GM06990 (cell line): ENCODE measurements at places on chromosomes 1 and 21.

DNA sequence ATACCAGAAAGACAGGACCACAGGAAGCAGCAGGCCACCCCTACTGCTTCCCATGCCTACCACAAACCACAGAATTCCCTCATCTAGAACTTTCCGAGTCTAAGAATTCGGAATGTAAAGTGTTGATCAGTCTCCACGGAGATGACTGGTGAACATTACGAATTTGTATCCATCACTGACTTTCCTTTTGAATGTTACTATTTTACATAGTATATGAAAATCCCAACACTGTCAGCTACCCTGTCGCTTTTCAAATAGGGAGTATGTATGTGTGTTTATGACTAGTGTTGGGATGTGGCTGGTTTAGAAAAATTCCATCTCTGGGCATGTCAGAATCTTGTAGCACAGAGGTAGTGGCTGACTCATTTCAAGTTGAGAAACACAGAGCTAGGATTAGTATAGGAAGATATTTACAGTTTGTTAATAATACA is 118.2 kb downstream of the COQ8A start:
- DNase-seq = no peak

GRCh38 chr21:30102871-30103270 is 63.7 kb downstream of the CLDN17 start:
- DNase-seq = no peak

DNA sequence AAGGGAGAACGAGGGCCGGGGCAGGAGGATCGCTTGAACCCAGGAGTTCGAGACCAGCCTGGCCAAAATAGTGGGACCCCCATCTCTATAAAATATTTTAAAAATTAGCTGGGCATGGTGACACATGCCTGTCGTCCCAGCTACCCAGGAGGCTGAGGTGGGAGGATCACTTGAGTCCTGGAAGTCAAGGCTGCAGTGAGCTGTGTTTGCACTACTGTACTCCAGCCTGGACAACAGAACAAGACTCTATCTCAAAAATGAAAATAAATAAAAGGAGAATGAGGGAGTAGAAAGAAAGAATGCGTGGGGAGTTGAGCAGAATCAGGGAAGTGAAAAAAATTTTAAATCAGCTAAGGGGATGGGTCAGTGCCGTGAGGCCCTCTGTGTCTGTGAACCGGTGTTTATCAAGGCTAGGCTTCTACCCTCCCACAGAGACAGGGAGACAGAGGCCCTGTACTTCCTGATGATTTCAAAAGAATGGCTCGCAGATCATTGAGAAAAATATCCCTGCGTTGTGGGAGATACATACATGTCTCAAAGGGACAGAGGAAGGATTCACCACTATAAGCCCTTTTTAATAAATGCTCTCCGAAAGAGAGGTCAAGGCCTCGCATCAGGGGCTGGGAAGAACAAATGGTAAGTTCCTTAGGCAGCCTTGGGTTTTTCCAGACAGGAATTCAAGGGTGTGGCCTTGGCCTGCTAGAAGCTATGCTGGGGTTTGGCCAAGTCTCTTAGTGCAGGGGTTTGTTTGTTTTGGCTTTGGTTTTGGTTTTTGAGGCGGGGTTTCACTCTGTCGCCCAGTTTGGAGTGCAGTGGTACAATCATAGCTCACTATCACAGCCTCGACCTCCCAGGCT is 20.7 kb downstream of the IL10RB start:
- no peak for DNase-seq

DNA sequence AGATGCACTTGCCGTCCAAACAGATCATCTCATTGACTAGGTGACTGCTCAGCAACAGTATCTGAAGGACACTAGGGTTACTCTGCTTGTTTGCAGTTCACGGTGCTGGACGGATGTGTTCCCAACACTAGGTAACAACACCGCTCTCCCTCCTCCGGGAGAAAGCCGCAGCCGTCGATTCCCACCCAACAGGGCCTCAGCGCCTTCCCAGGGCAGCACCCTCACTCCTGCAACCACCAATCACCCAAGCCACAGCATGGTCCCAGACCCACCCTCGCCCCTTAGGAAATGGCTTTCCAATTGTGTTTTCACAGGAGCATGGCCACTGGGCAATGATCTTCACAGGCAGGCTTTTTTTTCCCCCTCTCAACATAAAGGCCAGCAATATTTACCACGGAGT is 779 bp downstream of the TLR5 start:
- no peak for DNase-seq

GRCh38 chr1:11280719-11281376 is 7.8 kb downstream of the UBIAD1 start:
- DNase-seq = no peak

DNA sequence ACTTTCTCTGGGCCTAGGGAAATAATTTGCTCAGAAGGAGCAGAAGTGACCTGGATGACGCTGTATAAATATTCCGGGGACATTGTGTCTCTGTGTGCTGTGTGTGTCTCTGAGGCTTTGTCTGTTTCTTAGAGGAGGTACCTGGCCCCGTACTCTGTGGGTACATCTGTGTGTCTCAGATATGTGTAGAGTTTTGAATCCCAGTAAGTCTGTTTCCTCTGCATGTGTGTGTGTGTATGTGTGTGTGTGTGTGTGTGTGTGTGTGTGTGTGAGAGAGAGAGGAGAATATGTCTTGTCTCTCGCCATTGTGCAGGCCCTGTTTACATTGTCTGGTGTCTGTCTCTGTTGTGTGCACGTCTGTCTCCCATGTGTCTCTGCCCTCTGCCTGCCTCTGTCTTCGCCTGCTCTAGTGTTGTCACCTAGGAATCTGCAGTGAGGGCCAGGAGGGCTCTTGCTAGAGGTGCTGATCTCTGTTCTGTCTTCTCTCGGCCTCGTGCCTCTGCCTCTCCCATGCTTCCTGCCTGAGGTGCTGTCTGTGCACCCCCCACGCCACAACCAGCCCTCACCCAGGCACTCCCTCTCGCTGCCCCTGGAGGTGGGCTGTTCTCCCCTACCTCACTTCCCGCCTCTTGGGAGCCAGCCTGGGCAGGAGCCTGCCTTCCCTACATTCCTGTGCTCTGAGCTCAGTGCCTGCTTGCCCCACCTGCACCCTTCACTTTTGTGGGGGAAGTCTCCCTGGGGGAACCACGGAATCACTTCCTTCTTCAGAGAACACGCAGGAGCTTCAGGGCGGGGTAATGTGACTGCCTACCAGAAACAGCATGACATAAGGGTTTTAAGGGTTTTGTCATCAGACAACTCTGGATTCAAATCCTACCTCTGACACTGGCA is 5.9 kb downstream of the MAP7D1 start:
- peak; percentile 72 for DNase-seq

- no peak for DNase-seq
These were observed 67.5 kb downstream of the KCND3 start for GRCh38 chr1:111921948-111922347.

DNA sequence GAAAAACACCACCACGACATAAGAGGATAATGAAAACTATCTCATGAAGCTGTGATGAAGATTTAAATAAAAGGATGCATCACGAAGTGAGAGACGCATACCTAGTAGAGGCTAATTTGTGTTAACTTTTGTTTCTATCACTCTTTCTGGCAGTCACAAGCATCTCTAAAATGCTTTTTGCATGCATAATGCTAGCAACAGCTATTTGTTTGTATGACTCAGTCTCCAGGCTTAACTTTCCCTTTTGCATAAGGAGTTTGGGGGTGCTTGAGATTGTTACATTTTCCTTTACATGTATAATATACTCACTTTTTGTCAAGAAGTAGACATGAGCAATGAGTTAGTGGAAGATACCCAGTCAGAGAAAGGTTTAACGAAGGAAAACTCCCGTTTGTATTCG is 385.4 kb downstream of the DISC1 start:
- no peak for DNase-seq

DNA sequence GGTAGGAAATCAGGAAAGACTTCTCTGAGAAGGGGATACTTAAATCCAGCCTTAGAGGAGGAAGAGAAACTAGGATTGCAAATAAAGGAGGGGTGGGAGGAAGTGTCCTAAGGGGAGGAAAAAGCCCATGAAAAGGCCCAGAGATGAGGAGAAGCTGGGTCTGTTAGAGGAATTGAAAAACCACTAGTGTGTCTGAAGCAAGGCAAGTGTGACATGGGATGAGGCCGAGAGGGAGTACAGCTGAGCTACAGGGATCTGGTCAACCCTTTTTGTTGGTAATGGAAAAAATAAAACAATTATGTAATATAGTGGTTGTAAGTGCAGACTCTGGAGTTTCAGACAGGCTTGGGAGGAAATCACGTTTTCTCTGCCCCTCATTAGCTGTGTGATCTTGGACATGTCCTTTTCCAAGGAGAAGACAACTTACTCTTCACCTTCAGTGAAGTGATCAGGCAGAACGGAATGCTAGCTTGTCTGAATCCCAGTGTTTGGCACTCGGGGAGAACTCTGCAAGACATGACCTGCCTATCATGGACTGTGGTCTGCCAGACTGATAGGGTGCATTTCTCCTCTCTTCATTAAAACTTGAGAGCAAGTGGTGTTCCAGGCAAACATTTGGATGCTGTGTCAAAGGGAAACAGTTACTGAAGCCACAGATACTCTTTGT is 7.4 kb upstream of the S100A10 start:
- no peak for DNase-seq

GRCh38 chr1:11960715-11961114 is 19.5 kb upstream of the MFN2 start:
- no peak for DNase-seq

DNA sequence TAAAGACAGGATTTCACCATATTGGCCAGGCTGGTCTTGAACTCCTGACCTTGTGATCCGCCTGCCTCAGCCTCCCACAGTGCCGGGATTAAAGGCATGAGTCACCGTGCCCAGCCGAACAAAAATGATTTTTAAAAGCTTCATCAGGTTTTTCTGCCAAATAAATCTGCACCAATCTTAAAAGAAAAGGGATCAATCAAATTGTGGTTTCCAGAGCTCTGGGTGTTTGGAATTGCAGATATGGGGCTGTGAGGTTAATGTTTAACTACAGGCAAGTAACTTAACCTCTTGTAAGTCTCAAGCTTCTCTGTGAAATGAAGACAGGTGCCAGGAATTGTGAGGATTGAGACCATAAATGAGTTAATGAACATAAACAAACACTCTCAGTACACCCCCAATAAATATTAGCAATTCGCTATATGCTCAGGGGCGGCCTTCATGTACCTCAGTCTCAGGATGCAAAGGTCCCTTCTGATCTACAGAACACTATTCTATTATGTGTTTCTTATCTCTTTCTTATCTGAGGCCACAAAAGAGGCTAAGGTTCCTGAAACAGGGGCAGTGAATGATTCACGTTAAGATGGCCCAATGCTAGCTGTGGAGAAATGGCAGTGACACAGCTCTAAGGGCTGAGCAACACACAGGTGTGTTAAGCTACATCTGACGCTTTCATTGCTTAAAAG is 7.1 kb upstream of the GNPAT start:
- DNase-seq = no peak

DNA sequence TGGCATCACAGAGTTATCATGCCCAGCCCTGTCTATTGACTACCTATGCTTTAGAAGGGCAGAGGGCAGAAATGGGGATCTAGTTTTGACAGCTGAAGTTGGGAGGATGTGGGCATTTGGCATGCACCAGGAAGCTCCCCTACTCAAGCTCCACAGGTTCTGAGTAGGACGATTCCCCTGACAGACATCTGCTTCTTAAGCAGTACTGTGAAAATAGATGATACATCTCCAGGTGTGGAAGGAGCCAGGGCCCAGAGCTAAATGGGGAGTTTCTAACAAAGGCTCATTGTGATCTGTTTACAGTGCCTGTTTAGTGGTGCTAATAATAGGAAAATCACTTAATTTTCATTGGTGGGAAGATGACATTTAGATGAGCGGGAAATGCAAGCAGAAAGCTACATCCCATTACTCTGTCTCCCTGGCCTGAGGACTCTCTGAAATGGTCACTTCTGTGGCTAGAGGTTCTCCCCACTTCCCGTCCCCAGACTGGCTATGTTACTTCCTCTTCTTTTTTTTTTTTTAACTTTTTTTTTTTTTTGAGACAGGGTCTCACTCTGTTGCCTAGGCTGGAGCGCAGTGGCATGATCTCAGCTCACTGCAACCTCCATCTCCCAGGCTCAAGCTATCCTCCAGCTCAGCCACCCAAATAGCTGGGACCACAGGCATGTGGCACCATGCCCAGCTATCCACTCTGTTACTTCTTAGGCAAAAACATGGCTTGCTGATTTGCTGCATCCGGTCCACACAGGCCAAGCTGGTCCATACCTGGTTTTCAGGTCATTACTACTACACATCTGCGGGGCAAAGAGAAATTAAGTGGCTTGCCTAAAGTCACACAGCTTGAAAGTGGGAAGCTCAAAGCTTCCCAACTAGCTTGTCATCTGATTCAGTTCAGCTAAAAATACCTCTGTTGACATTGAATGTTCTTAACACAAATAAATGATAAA is 23.2 kb upstream of the CNIH3 start:
- DNase-seq = peak; percentile 7

DNA sequence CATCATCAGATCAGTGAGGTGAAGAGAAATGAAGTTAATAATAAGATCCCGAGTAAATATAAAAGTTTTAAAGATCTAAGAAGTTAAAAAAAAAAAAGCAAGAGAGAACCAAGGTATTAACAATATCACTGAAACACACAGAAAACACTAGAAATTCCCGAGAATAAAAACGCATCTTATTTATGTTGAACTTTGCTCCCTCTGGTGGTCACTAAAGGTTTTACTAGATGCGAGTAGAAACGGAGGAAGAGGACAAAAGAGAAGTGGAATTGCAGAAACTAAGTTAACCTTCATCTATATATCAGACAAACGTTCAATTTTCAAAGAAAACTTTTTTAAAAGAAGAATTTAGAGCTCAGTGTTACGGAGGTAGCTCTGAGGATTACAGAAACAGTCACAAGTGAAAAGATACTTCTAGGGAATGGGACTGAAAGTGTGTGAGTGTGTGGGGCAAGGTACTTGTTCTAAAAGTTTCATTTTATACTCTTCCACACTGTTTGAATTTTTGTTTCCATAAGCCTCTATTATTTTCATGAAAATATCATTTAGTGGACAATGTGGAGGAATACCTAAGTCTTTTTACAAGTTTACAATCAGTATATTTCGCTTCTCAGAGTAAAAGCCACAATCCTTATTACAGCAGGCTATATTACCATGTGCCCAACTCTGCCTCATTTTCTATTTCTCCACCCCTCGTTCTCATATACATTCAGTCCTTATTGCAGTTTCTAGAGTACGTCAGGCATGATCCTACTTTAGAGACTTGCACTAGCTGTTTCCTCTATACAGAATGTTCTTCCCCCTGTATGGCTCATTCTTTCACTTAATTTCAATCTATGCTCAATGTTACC is 19.7 kb downstream of the ACBD6 start:
- DNase-seq = no peak

GRCh38 chr1:209335178-209335577 is 248.3 kb upstream of the CAMK1G start:
- no peak for DNase-seq

- no peak for DNase-seq
These were observed 200.3 kb upstream of the SGIP1 start for GRCh38 chr1:66333466-66334199.

DNA sequence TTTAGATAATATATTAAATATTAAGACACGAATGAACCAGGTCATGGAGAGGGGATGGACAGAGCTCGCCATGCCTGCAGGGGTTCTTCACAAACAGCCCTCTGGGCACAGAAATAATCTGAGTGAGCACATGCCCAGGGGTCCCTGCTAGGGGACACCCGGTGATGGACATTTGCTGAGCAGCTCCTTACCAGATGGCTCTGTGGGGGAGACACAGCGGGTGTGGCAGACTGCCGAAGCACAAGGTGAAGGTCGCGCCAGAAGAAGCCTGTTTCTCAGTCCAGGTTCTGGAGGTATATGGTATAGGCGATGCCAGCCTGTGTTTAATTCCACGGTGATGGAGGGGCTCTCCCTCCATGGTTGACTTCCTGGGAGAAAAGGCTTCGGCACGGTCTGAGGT is 9.6 kb downstream of the TRABD2B start:
- DNase-seq = no peak
